Esophagus squamous epithelium (tissue), 5 donors: ENCODE measurements at places on chromosomes 5 and 9.

DNA sequence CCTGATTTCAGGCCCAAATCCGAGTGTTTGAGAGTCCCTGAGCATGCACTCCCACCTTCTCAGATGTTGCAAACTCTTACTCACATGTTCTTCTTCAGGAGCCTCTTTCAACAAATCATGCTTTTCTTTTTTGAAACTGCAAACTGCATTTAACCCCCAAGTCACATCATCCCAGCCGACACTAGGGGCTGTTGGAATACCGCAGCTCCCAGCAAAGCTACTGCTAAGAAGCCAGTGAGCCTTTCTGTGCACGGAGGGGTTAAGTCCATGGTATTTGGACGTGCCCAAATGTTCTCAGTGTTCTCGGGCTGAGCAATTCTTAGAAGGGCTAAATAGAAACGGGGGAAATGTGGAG lies 282.9 kb downstream of the NFIB start:
- DNase-seq = no peak

GRCh38 chr5:117982691-117983090 lies 1005.7 kb downstream of the DTWD2 start:
- DNase-seq = no peak

DNA sequence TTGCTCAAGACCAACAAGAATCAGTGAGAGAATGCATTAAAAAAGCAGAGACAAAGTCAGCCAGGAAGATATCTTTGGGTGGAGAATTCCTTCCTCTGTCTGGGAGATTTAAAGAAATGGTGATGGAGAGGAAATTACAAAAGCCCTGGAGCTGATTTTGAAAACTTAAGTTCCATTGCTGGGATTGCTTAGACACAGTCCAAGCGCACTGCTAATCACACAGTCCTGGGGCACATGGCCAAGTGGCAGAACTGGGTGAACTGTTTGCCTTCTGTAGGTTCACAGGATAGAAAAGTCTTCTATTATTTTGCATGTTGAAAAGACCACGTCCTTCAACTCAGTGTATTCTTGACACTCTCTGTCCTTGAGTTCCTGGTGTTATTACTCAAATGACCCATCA lies 284.9 kb upstream of the FBXL7 start:
- DNase-seq = no peak

DNA sequence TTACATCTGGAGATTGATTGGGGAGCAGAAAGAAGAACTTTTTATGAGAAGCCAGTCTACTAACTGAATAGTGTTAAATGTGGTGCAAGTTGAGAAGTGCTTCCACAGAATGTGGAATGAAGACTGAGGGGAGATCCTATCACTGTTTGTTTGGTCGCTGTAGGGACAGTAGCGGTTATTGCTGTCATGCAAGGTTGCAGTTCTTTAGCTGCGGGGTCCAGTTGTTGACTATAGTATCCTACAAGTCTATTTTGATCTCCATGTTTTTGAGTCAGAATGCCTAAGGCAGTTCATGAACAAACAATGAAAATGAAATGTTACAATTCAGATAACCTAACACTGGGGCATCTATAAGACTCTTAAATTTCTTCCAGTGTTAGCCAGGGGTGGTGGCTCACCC lies 45.3 kb upstream of the PDZD2 start:
- DNase-seq = no peak

DNA sequence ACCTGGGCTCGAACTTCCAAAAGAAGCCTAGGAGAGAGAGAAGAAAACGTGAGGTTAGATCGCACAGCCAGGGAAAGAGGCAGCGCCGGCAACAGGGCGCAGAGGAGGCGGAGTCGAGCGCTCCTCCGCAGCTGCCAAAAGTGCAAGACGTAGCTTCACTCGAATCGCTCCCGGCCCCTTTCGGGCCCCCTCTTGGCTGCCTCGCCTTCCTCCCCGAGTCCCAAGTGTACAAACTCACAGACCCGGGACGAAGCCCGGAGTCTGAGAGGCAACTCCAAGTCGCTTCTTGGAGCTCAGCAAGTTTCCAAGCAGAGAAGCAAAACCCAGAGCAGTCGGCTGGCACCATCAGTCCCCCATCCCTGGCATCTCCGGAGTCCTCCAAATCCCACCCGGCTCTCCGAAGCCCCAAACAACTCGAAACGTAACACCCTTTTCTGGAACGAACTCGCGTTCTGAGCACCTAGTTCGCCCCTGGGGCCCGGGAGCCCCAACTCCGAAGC lies 1.2 kb downstream of the MIER3 start:
- no peak for DNase-seq
